Lower lobe of right lung (tissue), 2 donors: ENCODE measurements at places on chromosomes 12 and 14.

GRCh38 chr14:22012452-22012851 lies 338.8 kb upstream of the OR4E1 start:
- H3K27ac ChIP-seq, result no peak overlapping the region
- DNase-seq, result no peak
- H3K4me3 ChIP-seq, result no peak overlapping the region
- H3K4me1 ChIP-seq, result peaks cover 8% of the 10 kb centered on the region
- no peaks in the 10 kb centered on the region for H3K36me3 ChIP-seq
- no peaks in the 10 kb centered on the region for H3K27me3 ChIP-seq

GRCh38 chr12:87253157-87253556 lies 776.0 kb downstream of the C12orf50 start:
- no peaks in the 10 kb centered on the region for H3K36me3 ChIP-seq
- no peaks in the 10 kb centered on the region for H3K27me3 ChIP-seq
- no peak overlapping the region for H3K27ac ChIP-seq
- H3K4me1 ChIP-seq, result no peaks in the 10 kb centered on the region
- no peak for DNase-seq

- peak; percentile 70 for DNase-seq
- H3K27ac ChIP-seq, result peak overlapping the region; percentile 62
- no peak overlapping the region for H3K4me3 ChIP-seq
- H3K27me3 ChIP-seq, result no peaks in the 10 kb centered on the region
- H3K36me3 ChIP-seq, result peaks cover 15% of the 10 kb centered on the region
- peaks cover 42% of the 10 kb centered on the region for H3K4me1 ChIP-seq
These were observed 71.2 kb downstream of the RIN3 start for GRCh38 chr14:92584816-92585215.

DNA sequence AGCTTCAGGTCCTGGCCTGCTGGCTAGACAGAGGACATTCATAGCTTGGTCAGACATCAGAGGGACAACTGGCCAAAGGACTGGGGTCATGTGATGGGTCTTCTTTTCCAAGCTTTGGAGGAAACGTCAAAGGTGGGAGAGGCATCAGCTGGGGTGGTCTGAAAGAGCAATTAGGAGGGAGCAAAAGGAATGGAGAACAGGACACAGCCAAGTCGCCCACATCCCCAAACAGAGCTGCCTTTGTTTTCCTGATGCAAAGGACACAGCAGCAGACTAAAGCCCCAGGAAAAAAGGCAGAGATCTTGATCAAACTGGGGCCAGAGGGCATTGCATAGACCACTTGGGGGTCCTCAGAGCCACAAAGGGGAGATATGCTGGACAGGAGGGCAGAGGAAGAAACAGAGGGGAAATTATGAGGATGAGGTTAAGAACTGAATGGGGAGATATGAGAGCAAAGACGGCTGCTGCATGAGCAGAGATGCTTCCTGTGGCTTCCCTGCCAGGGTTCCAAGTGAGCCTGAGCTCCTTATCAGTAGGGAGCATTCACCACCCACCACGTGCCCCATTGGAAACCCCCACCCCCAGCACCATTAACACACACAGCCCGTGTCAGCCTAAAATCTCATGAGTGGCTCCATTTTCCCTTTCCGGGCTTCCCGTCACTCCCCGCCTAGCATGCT lies 62.4 kb downstream of the ANO2 start:
- DNase-seq, result no peak
- no peaks in the 10 kb centered on the region for H3K27me3 ChIP-seq
- H3K36me3 ChIP-seq, result no peaks in the 10 kb centered on the region
- no peak overlapping the region for H3K4me3 ChIP-seq

- H3K4me1 ChIP-seq, result no peaks in the 10 kb centered on the region
- H3K4me3 ChIP-seq, result no peak overlapping the region
- H3K27ac ChIP-seq, result no peak overlapping the region
These were observed 463.3 kb downstream of the TMTC2 start for GRCh38 chr12:83149987-83150386.

- H3K27ac ChIP-seq, result no peak overlapping the region
- H3K4me3 ChIP-seq, result no peak overlapping the region
- DNase-seq, result no peak
- H3K36me3 ChIP-seq, result no peaks in the 10 kb centered on the region
These were observed 17.3 kb upstream of the ZDHHC22 start for GRCh38 chr14:77158882-77159255.

- no peaks in the 10 kb centered on the region for H3K27me3 ChIP-seq
- peaks cover 4% of the 10 kb centered on the region for H3K36me3 ChIP-seq
- no peak overlapping the region for H3K4me3 ChIP-seq
- peaks cover 98% of the 10 kb centered on the region for H3K4me1 ChIP-seq
These were observed 5.8 kb downstream of the FBRSL1 start for GRCh38 chr12:132495629-132496357.

DNA sequence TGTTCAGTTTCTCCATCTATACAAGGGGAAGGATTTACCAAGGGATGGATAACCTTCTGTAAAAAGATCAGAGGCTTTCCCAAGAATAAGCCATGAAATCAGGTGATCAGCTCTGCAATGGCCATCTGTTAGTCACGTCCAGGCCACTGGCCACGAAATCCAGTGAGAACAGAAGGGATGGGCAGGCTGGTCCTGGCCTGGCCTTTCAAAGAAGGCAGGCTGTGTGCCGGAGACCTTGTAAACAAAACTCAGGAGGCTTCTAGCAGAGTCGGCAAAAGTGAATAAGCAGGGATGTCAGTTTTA lies 68.5 kb downstream of the RNF34 start:
- H3K27ac ChIP-seq, result no peak overlapping the region
- H3K36me3 ChIP-seq, result no peaks in the 10 kb centered on the region
- H3K4me3 ChIP-seq, result no peak overlapping the region
- peaks cover 35% of the 10 kb centered on the region for H3K4me1 ChIP-seq
- no peak for DNase-seq

- DNase-seq, result no peak
- no peak overlapping the region for H3K27ac ChIP-seq
- peak overlapping the region; percentile 56 for H3K4me3 ChIP-seq
- peaks cover 19% of the 10 kb centered on the region for H3K4me1 ChIP-seq
- no peaks in the 10 kb centered on the region for H3K36me3 ChIP-seq
These were observed 662 bp upstream of the NELL2 start for GRCh38 chr12:44876544-44877410.

DNA sequence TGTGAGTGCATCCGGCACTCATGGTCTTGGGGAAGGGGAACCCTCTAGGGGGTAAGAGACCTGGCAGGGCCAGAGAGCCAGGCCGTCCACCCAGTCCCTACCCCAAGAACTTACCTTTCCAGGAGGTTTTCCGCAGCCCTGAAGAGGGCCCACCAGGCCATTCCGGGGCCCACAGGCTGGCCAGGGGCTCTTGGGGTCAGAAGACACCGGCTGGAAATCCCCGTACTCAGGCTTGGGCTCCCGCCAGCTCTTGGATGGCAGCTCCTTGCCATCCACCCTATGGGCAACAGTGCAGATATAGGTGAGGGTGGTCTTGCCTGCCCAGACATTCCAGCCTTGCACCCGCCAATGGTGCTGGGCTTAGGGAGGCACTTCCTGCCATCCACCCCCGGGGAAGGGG lies 34.6 kb downstream of the NCKAP5L start:
- H3K27me3 ChIP-seq, result no peaks in the 10 kb centered on the region
- H3K36me3 ChIP-seq, result peaks cover 71% of the 10 kb centered on the region
- no peak overlapping the region for H3K4me3 ChIP-seq

- peaks cover 48% of the 10 kb centered on the region for H3K4me1 ChIP-seq
- DNase-seq, result no peak
- H3K27ac ChIP-seq, result peak overlapping the region; percentile 64
- H3K4me3 ChIP-seq, result no peak overlapping the region
- peaks cover 74% of the 10 kb centered on the region for H3K36me3 ChIP-seq
- H3K27me3 ChIP-seq, result no peaks in the 10 kb centered on the region
These were observed 17.2 kb upstream of the ARID4A start for GRCh38 chr14:58280954-58281787.
